Astrocyte of the spinal cord (primary cell): ENCODE measurements at places on chromosomes 4 and X.

- DNase-seq, result no peak
These were observed 96.6 kb upstream of the SRD5A3 start for GRCh38 chr4:55249476-55249875.

DNA sequence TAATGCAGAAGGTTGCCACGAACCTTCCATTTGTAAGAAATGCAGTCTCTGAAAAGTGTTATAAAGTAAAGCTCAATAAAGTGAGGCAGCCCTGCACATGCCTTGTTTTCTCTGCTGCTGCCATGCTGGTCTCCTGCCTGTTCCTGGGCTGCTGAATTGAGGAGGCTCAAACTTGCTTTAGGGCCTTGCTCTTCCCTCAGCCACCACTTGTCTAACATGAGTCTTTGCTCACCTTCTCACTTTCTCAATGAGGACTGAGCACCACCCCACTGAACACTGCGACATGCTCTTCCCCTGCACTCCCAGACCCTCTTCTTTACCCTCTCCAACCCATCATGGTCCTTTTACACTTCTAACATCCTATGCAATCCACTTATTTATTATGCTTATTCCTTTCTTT, 25.2 kb upstream of the MFAP3L start:
- DNase-seq, result no peak

GRCh38 chr4:27267339-27267969, 406.8 kb downstream of the STIM2 start:
- DNase-seq, result no peak

- no peak for DNase-seq
These were observed 55.9 kb downstream of the FHDC1 start for GRCh38 chr4:152992027-152992426.

- no peak for DNase-seq
These were observed 24.7 kb downstream of the CUL4B start for GRCh38 chrX:120536061-120536460.

DNA sequence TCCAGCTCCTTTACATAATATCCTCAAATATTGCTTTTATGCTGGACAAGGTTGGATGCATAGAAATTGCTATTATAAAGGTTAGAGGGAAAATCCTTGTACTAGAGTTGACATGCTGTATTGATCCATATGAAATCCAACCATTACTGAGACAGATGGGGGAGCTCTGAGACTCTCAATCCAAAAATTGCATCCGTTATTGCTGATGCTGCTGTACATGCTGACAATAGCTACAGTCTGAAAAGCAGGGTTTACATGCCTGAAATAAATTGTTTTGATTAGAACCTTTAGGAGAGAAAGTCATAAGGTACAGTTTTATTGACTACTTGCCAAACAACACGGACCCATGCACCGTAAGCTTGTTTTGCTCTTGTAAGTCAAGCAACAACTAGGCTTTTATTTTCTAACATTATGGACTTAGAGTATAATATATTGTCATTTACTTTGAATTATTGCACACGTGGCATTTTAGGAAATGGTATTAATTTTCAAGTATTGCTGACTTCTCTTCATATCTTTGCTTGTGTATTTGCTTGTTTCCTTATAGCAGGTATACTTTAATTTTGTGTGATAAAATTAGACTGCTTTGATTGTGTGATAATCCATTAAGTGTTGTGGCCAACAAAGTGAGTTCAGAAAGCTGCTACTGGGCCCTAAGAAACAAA, 1365.2 kb downstream of the STIM2 start:
- DNase-seq, result no peak

DNA sequence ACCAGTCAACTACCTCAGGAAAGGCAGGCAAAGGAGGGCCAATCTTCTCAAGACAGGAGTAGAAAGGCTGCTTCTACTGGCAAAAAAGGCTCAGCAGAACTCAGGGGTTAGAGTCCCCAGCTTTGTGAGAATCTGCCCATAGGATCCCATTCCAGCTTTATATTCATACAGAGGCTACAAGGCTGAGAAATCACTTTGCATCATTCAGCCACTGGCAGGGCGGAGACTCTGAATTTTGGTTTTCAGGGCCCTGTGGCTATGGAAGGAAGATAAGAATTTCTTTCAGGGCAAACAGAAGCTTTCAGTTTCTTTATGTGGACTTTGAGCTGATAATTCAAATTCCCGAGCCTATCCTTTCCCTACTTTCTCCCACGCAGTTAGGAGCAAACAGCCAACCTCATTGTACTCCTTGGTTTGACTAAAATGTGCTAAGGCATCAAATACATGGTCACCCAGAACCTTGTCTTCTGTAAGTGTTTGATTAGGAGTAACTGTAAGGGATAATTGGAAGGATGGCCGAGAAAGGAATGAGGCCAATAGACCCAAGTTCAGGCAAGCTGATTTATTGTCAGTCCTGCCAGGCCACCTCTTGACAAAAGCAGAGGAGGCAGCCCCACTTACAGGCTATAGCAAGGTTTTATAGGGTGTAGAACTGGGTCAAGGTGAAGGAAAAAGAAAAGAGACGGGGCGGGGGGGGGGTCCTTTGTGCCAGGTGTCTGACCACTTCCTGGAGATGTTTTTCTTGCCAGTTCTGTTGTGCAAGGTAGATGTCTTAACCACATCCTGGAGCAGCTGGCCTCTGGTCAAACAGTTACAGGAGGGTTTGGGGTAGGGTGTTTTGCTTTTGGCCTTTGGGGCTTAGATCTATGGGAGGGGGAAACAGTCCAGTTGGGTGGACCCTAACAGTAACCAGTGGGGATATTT, 165.3 kb upstream of the PPP1R2C start:
- no peak for DNase-seq

GRCh38 chrX:137479386-137479785, 86.5 kb upstream of the ZIC3 start:
- no peak for DNase-seq

DNA sequence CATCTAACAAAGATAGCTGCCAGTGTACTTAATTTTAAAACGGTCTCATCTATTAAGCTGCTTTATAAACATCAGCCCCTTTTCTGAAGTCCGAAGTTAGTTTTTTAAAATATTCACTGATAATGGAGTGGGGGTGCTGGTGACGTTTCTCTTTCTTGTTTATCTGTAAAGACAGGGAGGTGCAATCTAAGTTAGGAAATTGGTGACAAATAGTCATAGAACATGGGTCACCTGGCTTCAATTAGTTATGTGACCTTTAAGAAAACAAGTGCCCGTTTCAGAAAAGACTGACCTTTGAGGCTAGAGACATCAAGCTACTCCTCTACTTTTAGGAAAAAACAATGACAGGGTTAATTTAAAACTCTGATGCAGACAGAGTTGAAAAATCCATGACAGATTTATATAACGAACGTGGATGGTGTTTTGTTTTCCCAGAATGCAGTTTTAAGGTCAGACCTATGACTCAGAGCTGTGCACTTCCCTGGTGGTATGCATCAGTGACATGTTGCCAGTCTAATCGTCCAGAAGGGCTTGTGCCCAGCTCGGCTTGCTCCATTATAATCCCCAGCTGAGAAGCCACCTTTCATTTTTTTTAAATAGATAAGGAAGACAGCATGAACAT, 38.2 kb downstream of the FHL1 start:
- DNase-seq, result no peak

DNA sequence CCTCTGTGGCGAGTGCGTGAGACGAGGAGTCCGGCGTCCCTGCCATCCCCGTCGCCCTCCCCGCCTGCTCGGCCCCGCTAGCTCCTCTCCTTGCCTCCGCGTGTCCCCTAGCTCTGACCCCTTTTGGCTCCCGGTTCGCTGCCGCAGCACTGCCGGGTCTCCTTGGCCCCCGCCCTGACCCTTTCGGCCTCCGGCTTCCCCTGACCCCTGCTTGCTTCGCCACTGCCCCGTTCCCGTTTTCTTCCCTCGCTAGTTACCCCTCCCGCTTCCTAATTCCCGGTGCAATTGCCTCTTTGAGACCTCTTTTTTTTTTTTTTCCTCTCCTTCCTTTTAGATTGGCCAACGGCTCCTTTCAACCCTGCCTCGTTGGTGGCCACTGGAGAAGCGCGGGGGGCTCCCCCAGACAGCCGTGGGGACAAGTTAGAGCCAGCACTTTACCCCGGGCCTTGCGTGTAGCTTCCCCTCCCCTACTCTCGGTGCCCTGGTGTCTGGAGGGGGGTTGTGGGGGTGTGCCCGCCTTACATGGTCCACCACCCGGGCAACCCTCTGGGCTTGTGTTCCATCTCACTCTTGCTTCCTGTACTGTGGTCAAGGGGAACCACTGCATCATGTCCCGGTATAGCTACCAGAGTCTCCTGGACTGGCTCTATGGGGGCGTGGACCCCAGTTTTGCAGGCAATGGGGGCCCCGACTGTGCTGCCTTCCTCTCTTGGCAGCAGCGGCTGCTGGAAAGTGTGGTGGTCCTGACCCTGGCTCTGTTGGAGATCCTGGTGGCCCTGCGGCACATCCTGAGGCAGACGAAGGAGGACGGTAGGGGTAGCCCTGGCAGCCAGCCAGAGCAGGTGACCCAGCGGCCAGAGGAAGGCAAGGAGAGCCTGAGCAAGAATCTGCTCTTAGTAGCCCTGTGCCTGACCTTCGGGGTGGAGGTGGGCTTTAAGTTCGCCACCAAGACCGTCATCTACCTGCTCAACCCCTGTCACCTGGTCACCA, 548 bp downstream of the TMEM164 start:
- DNase-seq, result no peak

GRCh38 chr4:12447451-12447850, 1018.8 kb upstream of the HS3ST1 start:
- DNase-seq, result no peak

GRCh38 chr4:40473578-40474388, 138.7 kb downstream of the CHRNA9 start:
- no peak for DNase-seq

- no peak for DNase-seq
These were observed 1192.1 kb upstream of the PRKX start for GRCh38 chrX:4905576-4905975.

GRCh38 chrX:23756165-23756564, 13.1 kb upstream of the ACOT9 start:
- peak; percentile 54 for DNase-seq

GRCh38 chrX:3532581-3533085, 180.8 kb downstream of the PRKX start:
- DNase-seq, result no peak

DNA sequence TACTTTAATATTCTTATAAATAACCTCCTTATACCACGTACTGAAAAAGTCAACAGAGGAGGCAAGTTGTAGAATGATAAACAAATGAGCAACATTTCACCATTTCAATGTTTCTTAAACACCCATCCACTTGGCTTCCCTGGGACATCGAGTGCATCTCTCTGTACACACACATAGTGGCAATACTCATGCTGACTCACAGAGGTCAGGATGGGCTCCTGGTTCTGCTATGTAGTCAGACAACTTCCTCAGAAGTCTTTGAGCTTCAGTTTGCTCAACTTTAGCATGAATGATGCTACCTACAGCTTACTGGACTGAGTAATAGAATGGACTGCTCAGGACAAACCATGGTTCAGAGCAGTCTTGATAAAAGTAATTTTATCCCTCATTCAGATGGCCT, 56.9 kb downstream of the MAD2L1 start:
- DNase-seq, result peak; percentile 38

DNA sequence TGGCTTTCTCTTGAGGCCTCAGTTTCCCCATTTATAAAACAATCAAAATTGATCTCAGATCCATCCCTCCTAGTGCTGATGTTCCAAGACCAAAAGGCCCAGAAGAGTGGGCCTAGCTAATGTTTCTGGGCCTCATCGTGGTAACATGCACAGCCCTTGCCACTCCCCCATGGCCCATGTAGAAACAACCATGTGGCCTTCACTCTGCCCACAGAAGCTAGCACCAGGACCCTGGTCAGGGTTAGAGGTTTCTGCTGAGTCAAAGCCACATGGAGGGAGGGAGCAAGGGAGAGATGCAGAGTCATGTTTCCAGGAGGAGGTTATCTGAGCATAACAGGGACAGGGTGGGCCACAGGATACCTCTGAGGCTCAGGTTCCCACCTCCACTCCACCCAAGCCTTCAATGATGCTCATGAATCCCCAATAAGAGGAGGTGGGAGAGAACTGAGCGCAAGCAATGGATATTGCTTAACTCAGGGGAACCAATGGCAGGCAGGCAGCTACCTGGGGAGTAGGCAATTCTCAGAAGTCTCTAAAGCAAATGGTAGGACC, 16.9 kb downstream of the OTUD5 start:
- DNase-seq, result no peak

- peak; percentile 76 for DNase-seq
These were observed 202.0 kb upstream of the GRID2 start for GRCh38 chr4:92101737-92102172.

- peak; percentile 50 for DNase-seq
These were observed 54.9 kb downstream of the PHOX2B start for GRCh38 chr4:41693629-41694028.

GRCh38 chr4:23484689-23485088, 405.2 kb downstream of the PPARGC1A start:
- peak; percentile 6 for DNase-seq

DNA sequence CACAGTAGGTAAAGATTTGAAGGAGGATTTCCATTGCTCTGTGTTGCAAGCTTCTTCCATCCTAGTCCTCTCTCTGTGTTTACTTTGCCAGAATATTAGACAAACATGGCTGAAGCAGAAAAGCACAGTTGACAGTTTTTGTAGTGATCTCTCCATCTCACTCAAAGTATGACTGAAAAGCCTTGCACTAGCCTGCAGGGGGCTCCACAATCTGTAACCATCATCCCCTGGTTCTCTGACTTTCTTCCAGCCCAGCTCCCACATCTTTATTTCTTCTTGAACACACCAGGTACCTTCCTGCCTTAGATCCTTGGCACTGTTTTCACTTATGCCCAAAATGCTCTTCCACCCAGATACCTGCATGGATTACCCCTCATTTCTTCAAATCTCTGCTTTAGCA, 34.1 kb upstream of the HHIP start:
- DNase-seq, result no peak

GRCh38 chr4:60817609-60818008, 382.5 kb upstream of the ADGRL3 start:
- DNase-seq, result no peak

DNA sequence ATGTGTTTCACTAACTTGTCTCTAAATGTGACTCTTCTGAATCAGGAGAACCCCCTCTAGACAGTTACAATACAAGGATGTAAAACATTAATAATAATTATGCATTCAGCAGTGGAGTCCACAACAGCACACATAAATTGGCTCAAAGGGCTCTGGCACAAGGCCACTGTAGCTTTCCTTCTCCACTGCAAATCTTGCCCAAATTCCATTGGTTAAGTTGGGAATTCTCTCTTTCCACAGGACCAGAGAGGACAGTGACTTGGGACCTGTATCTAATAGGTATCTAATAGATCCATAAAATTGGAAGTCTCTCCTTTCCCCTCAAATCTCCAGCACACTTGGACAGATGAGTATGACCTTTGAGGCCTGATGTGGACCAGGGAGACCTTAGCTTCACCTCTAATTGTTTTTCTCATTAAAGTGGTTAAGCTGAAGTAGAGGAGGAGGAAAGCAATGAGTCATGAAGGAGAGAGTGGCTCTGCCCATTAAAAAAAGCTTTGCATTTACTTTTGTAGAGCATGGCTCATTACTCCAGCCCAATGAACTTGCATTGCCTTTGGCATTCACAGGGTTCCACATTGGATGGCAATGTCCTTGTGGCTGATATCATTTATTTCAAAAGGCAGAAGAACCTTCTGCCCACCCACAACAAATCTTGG, 72.3 kb upstream of the SH3RF1 start:
- DNase-seq, result peak; percentile 56
